HCT116 (cell line): ENCODE measurements at places on chromosomes 3 and 15. TPM values are rescaled to one million over a fixed set of nuclear protein-coding genes. Genes with fewer than 3 reads are reported as not detected.

Gene B3GNT5
- total RNA-seq = 25.3 TPM

Gene CD86
- not detected for total RNA-seq

Gene SKOR1
- total RNA-seq = 0.81 TPM

GRCh38 chr15:90667073-90667754, 49.9 kb upstream of the BLM start:
- peaks cover 7% of the 10 kb centered on the region; the same call in 1 of the 2 replicates for H3K4me1 ChIP-seq
- H3K27ac ChIP-seq = no peak overlapping the region
- no peak for DNase-seq
- no peak overlapping the region for H3K4me3 ChIP-seq
- H3K36me3 ChIP-seq = no peaks in the 10 kb centered on the region

Gene POPDC2
- total RNA-seq = 1.6 TPM

DNA sequence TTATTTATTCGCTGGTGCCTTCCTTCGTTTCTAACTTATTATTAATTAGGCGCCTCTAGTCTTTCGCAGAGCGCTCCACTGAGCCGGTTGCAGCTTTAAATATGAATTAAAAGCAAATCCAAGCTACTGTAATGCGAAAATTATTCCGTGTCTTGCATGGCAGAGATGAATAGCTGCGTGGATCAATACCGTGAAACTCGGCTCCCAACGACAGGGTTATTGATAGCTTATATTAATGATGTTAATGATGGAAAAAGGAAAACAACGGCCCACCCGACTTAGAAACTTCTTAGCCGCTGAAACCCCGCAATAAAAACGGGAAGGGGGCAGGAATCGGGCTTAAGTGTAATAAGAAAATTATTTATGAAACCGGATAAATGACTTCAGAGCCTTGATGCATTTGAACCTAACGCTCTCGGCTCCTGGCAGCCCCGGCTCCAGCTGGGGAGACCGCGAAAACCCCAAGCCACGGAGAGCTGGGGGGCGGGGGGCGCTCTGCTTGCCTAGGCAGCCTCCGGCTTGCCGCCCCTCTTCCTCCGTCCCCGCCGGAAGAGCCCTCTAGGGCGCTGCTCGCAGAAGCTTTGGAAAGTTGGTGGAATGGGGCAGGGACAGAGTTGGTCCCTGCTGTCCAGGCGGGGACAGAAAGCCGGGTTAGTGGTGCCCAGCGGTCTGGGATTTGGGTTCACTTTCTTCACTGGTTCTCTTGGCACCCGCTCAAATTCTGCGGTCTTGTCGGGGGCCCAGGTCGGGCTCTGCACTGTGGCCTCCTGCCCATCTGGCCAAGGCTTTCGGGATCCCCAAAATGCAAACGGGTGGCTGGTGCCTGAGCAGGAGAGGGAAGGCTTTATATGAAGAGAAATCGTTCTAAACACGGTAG, 7.7 kb upstream of the ONECUT1 start:
- H3K27me3 ChIP-seq = peaks cover 7% of the 10 kb centered on the region
- no peak overlapping the region for H3K27ac ChIP-seq
- H3K4me3 ChIP-seq = no peak overlapping the region
- no peaks in the 10 kb centered on the region for H3K36me3 ChIP-seq

DNA sequence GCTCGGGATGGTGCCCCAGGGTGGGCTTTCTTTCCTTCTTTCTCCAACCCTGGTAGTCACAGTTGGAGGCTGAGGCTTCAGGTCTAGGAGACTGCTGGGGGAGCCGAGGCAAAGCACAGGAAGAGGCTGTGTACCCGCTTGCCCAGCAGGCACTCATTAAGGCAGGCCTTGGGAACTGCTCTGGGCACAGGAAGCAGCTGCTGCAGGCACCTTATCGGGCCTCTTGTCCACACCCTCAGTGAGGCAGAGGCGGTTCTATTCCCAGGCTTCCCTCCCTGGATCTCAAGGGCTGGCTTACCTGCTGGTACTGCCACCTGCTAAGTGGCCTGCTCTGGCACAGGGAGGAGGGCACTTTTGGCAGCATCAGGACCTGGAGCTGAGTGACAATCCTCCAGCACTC, 15.8 kb upstream of the GRM2 start:
- no peaks in the 10 kb centered on the region for H3K36me3 ChIP-seq
- DNase-seq = no peak
- no peak overlapping the region for H3K4me3 ChIP-seq
- no peaks in the 10 kb centered on the region for H3K27me3 ChIP-seq
- H3K4me1 ChIP-seq = no peaks in the 10 kb centered on the region
- H3K27ac ChIP-seq = no peak overlapping the region

DNA sequence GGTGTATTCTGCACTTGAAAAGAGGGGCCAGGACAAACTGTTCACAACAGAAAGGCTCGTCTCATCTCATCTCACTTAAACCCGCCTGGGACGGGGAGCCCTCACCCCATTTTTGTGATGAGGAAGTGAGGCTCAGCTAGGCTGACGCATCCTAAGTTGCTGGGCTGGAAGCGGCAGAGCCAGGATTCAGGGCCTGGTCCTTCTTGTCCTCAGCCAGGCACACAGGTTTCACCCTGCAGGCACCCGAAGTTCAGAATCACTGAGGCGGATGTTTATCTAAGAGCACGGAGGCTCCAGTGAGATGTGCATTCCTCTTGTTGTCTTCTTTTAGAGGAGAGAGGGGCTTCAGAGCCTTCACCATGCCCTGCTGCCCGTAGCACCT, 51.1 kb upstream of the PLXNA1 start:
- no peaks in the 10 kb centered on the region for H3K27me3 ChIP-seq
- no peak overlapping the region for H3K4me3 ChIP-seq
- H3K27ac ChIP-seq = no peak overlapping the region
- no peaks in the 10 kb centered on the region for H3K36me3 ChIP-seq

Gene SEMA3G
- total RNA-seq = 4.2 TPM
